Urinary bladder (tissue), 4 donors: ENCODE measurements at places on chromosomes 2 and 18.
A peak's percentile ranks its signal among the peaks of the same experiment; 100 is the strongest.

DNA sequence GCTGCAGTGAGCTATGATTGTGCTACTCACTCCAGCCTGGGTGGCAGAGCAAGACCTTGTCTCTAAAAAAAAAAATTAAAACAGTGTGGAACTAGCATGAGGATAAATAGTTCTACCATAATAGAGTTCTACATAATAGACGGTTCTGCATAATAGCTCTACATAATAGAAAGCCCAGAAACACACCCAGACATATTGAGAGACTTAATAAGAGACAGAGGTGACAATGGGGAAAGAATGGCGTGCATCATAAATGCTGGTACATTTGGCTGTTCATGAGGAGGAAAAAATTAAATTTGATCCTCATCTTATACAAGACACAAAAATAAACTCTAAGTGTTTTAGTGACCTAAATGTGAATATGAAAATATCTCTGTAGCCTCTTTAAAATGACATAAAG lies 58.5 kb downstream of the PTRHD1 start:
- no peak for DNase-seq

- no peak for DNase-seq
Measured at GRCh38 chr2:179561702-179562101, 297.1 kb upstream of the SESTD1 start.

- no peak for DNase-seq
Measured at GRCh38 chr2:41914936-41915335, 132.9 kb upstream of the PKDCC start.

- DNase-seq: no peak
Measured at GRCh38 chr18:78717051-78717765, 262.4 kb upstream of the SALL3 start.

DNA sequence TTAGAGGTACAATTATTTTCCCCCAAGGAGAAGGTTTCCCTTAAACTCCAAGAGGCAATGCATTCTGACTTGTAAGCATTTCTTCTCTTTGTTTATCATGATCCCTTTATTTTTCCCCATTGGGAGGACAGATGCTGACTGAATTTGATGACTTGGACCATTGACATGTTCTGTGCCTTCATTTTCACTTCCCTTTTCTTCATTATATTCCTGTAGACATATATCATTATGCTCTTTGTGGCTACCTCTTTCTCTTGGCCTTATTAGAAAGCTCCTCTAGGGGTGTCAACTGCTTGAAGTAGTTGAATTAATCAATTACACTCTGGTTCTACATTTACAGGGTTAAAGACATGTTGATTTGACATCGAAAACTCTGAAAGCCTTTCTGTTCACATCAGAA lies 330.0 kb upstream of the DCC start:
- no peak for DNase-seq

DNA sequence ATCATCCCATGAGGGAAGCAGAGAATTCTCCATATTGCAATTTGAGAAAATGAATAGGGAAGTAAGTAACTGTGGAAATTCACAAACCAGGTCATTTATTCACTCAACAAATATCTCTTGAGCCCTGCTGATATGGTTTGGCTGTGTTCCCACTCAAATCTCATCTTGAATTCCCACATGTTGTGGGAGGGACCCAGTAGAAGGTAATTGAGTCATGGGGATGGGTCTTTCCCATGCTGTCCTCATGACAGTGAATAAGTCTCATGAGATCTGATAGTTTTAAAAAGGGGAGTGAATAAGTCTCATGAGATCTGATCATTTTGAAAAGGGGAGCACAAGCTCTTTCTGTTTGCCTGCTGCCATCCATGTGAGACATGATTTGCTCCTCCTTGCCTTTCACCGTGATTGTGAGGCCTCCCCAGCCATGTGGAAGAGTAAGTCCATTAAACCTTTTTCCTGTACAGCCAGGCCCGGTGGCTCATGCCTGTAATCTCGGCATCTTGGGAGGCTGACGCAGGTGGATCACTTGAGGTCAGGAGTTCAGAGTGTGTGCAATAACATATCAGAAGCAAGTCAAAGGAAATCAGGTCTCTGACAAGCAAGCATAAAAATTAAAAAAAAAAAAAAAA lies 193.2 kb downstream of the NDUFA10 start:
- DNase-seq: no peak

GRCh38 chr18:35376393-35376741 lies 770 bp downstream of the ZNF396 start:
- DNase-seq: no peak

DNA sequence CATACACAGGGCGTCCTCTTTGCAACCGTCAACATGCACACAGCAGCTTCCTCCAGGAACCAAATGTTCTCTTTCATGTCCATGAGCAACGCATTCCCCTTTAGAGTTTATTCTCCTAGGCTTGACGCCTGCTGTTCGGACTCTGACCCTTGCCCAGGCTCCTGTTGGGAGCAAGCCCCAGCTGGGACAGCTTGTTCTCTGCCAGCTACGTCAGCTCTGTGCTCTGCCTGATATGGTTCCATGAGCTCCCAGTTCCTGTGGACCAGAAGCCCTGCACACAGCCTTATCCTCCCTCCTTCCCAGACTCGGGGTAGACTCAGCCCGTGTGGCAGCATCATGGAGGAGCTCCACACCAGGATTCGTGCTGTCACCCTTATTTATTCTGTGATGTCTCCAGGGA lies 253.1 kb upstream of the PXDN start:
- no peak for DNase-seq

DNA sequence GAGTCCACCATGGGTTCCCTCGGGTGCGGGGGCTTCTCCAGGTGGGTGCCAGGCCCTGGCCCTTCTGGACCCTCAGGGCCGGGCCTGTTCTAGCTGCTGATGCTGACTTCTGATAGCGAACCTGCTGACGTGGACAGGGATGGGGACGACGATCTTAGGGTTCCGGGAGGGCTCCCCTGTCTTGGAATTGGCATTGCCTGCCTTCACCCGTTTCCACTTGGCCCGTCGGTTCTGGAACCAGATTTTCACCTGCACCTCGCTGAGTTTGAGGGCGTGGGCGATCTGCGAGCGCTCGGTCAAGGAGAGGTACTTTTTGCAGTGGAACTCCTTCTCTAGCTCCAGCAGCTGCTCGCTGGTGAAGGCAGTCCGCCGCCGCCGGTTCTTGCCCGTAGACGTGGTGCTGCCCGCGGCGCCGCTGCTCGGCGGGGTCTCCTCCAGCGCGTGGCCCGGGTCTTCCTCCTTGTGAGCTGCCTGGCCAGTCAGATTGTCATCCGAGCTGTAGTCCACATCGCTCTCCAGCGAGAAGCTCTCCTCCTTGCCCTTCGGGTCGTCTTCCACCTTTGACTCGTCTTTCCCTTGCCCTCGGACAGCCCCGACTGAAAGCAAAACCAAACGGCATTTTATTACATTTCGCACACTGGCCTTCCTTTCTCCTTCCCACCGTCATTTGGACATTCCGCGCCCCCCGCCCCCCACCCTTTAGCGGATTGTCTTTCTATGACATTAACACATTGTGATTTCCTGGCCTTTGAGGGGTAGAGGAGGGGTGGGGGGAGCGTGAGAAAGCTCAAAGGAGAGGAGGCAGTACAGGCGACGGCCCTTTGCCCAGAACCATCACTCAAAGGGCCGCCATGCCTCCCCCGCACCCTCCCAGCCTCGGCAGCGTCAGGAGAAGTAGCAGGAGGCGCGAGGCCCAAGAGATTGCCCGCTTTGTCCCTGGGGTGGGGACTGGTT lies 2.1 kb downstream of the GBX2 start:
- no peak for DNase-seq

DNA sequence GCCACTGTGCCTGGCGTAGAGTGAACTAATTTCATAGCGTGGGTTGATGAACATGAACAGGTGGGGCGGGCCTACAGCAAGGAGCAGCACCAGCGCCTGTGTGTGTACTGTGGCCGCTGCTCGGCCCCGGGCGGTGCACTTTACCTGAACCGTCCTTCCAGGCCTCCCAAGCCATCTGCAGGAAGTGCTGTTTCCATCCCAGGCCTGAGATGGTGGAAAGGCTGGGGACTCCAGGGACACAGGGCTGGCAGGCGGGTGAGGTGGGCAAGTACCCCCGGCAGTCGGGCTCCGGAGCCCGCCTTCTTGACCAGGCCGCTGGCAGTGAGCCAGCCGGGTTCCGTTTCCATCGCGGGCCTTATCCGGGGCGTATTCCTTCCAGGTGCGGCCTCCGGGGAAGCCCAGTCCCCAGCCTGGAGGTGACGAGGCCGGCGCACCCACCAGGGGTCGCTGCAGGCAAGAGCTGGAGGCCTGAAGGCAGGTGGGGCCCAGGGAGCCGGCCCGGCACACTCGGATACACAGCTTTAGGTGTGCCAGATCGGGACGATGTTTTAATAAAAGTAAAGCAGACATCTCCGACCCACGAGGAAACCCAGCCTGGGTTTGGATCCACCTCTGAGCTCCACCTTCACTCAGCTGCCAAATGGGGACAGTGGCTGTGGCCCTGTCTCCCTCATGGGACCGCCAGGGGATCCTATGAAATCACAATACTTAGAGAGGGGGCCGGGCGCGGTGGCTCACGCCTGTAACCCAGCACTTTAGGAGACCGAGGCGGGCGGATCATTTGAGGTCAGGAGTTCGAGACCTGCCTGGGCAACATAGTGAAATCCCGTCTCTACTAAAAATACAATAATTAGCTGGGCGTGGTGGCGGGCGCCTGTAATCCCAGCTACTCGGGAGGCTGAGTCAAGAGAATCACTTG lies 22.7 kb upstream of the PDIA6 start:
- DNase-seq: no peak

- DNase-seq: peak; percentile 20
Measured at GRCh38 chr18:70489986-70490933, 201.4 kb downstream of the SOCS6 start.

- no peak for DNase-seq
Measured at GRCh38 chr2:64593035-64593655, 60.6 kb downstream of the SERTAD2 start.

DNA sequence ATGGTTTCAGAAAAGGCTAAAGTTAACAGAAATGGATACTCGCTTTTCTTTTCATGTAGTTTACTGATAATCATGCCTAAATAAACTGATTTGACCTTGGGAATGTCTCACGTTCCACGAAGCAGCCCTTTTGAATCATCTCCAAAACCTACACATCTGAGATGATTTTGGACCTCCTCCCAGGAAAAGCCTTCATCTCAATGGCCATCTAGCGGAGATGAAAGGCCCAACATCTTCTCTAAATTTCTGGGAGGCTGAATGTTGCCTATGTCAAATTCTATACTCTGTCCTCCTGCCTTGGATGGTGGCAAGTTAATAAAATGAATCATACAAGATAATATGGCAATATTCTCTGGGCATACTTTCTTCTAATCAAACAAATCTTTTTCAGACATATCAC lies 448.5 kb downstream of the ZEB2 start:
- no peak for DNase-seq

DNA sequence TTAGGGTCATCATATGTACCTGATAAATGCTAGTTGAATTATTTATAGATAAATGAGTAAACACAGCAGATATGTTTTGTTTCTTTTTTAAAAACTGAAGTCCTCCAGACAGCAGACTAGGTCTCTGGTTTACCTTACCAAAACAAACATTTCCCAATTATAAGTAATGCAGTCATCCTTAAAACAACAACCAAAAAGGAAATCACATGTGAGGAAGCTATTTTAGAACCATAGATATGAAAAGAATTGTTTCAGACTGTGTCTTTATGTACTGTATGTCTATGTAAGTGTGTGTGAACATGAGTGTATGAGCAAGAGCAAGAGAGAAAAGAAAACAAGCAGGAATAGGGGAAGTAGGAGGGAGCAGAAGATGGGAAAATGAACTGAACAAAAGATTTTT lies 441.0 kb downstream of the CPS1 start:
- DNase-seq: no peak

DNA sequence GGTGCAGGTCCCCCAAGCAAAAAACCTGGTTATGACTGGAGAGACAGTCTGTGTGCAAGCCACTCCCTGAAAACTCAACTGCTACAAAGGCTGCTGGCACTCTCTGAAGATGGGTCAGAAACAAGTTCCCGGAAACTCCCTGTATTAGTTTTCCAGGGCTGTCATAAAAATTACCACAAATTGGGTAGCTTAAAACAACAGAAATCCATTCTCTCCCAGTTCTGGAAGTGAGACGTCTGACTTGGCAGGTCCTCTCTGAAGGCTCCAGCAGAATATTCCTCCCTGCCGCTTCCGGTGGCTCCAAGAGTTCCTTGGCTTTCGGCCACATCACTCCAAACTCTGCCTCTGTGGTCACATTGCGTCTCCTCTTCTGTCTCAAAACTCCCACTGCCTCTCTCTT lies 30.1 kb upstream of the SERPINE2 start:
- no peak for DNase-seq

- peak; percentile 7 for DNase-seq
Measured at GRCh38 chr2:174395969-174396630, 570 bp downstream of the SCRN3 start.

DNA sequence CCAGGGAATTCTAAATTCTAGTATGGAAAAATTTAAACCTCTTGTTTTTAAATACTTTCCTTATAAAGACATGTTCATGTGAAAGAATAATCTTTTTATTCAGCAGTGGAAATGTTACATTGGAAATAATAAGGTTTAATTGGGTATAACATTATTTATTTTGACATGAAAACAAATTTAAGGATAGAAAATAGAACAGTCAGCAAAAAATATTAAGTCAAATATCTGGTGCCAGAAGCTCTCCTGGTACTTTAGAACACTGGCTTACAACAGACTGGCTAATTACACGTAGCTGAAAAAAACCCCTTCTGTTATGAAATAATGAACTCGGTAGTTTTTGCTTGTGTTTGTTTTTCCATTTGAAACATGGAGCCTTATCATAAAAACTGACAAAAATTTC lies 447.9 kb downstream of the DSEL start:
- no peak for DNase-seq

DNA sequence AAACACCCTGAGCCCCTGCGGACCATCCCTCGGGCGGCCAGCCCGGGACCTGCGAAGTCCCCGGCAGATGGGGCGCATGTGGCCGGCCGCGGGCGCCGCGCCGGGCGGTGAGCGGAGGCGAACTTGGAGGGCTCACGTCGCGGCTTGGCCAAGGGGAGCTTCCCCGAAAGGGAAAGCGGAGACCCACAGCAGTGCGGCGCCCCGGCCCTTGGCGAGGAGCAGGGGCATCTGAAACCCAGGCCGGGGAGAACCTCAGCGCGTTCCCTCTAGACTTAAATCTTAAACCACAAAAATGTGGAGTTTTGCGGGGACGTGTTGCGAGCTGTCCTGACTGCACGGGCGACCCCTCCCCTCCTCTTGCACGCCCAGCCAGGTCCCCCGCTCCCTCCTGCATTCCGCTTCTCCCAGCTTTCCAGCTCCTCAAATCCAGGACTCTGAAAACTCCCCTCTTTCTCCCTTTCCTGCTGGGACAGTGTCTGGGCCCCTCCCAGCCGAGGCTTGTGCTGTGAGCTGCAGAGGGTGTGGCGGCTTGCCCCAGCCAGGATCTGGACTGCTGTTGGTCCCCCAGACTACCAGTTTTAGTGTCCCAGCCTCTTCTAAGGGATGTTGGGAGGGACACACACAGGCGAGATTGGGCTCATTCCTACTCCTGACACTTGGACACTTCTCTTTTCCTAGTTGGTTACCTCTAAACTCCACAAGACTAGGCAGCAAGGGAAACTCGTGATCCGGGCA lies 1.3 kb downstream of the FMNL2 start:
- DNase-seq: peak; percentile 15

- DNase-seq: no peak
Measured at GRCh38 chr2:4357121-4357520, 653.7 kb downstream of the DCDC2C start.

GRCh38 chr18:60506190-60506589 lies 133.6 kb upstream of the MC4R start:
- no peak for DNase-seq

- no peak for DNase-seq
Measured at GRCh38 chr2:203533676-203534591, 1.2 kb downstream of the RAPH1 start.
